Cortex of kidney (tissue), 1 donor: ENCODE measurements at places on chromosomes 4 and X.

- no peak for DNase-seq
These were observed 123.6 kb downstream of the MSL3 start for GRCh38 chrX:11881485-11882170.

- no peak for DNase-seq
These were observed 34.0 kb downstream of the BMP2K start for GRCh38 chr4:78809928-78810835.

- DNase-seq: no peak
These were observed 23.4 kb downstream of the HMGB3 start for GRCh38 chrX:151006410-151007109.

GRCh38 chr4:125620066-125620860, 305.5 kb downstream of the FAT4 start:
- DNase-seq: no peak

DNA sequence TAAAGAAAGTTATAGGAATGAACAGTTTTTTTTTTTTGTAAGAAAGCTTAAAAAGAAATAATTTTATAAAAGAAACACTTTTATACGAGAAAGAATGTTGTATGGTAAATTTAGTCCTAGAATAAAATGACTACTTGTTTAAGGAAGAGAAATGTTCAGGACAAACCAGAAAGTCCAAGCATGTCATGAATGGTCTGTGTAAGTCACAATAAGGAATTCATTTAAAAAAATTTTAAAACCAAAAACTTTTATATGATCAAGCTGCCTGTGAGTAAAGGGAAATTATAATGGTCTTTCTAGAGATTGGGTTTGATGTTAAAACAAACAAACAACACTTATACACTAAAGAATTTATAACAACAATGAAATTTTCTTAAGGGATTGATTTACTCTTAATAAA, 858.9 kb upstream of the PCDH7 start:
- DNase-seq: no peak

GRCh38 chrX:115174548-115174947, 14.7 kb upstream of the RBMXL3 start:
- no peak for DNase-seq

DNA sequence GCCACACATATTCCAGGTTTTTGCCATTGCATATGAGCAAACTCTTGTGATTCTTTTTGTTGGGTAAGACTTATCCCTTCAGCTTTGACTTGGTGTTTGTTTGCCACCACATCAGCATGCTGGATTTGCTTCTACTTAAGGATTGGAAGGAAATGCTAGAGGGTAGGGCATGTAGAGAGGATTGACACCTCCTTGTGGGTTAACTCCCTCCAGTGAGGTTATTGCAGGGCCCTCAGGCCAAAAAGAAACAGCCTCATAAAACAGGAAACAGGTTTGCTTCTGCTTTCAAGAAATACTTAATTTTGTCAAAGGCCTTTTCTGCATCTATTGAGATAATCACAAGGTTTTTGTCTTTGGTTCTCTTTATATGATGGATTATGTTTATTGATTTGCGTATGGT, 15.2 kb upstream of the INPP4B start:
- no peak for DNase-seq

GRCh38 chrX:22467571-22467970, 194.9 kb downstream of the CBLL2 start:
- no peak for DNase-seq

GRCh38 chr4:99991741-99992140, 41.7 kb upstream of the H2AZ1 start:
- no peak for DNase-seq

DNA sequence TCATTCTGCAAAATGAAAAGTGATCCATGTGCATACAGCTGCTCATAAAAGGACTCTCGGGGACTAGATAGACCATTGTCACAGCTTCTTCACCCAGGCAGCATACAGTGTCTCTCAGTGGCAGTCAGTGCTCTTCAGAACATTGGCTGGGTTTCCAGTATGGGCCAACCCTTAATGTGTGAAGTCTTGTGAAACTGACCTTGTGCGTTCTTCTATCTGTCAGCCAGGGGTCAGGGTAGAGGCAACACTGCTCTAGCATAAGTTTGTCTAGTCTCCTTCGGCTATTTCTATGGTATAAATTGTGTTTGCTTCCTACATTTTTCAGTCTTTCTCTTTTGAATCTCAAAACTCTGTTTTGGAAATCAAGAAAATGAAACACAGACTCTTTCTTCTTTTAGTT, 37.0 kb upstream of the SMIM31 start:
- no peak for DNase-seq

GRCh38 chrX:105821471-105822121, 743 bp upstream of the NRK start:
- DNase-seq: no peak

DNA sequence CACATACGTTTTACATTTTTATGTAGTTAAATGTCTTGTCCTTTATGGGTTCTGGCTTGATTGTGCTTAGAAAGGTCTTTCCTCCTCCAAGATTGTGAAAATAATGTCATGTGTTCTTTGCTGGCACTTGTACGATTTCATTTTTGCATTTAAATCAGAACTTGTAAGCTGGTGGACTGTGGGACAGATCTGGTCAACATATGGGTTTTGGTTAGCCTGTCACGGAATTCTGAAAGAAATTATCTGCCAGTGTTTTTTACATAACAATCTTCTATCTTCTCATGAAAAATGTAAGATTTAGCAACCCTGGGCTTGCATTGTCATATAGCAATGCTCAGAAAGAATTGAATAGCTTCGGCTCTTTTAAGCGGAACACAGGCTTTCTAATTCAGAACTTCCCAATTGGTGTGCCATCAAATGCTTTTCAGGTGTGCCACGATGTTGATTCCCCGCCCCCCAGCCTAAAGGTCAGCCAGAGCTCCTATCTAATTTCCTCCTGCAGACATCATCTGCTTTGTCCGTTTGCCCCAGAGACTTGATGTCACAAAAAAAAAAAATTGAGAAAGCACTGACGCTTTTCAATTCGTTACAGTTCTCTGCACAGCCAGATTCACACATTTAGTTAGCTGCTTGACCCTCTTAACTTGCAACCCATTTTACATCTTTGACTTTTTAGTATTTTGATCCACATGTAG, 16.2 kb downstream of the AFF1 start:
- no peak for DNase-seq

DNA sequence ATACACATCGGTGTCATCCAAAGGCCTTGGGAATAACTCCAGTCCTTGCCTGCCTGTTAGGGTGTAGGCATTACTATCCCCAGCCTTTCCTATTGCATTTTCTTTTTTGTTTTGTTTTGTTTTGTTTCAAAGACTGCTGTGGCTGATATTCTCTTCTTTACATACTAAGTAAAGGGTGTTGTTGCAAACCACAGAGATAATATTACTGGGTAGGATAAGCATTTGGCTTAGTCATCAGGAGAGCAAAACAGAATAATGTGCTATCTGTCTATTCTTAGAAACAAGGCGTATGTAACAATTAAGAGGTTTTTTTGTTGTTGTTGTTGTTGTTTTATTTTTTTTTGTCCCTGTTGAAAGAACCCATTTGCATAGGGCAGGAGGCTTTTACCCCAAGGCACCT, 41.8 kb downstream of the UGT2B28 start:
- no peak for DNase-seq

GRCh38 chrX:148024425-148025148, 43.5 kb downstream of the FMR1NB start:
- DNase-seq: no peak

DNA sequence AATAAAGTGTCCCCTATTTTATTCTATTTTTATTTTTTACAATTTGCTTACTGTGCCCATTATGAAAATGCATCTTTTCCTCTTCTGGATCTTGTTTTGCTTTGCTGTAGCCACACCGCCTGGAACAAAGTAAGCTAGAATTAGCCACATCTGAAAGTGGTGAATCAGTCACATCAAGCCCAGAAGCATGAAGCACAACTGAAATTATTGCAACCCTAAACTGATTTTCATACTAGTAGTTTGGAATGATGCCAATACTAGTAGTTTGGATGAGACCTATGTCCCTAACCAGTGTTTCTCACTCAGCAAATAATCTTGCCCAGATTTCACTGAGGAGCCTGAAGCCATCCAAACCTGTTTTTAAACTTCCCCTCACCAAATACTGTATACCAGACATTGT, 303.0 kb downstream of the EPHA5 start:
- no peak for DNase-seq

- DNase-seq: no peak
These were observed 437.7 kb upstream of the FRG1 start for GRCh38 chr4:189502841-189503435.

- no peak for DNase-seq
These were observed 40.9 kb downstream of the TSC22D3 start for GRCh38 chrX:107734646-107735045.

DNA sequence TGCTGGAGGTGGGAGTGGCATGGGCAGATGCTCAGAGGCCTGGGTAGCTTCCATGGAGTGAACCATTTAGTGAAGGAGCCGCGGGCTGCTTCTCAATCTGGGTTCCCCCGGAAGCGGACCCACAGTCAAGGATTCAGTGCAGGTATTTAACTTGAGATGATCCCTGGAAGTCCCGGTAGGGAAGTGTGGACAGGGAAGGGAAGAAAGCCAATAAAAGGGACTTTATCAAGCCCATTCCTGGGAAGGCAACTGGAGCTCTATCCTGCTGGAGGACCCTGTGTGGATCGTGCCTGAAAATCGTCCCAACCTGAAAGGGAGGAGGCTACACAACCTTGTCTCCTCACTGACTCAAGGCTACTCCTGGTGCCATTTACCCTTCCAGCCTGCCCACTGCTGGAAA, 76.9 kb downstream of the DHX15 start:
- DNase-seq: no peak
